GM23248 (cell line): ENCODE measurements at places on chromosomes 3 and 15. TPM values are rescaled to one million over a fixed set of nuclear protein-coding genes. Genes with fewer than 3 reads are reported as not detected.

DNA sequence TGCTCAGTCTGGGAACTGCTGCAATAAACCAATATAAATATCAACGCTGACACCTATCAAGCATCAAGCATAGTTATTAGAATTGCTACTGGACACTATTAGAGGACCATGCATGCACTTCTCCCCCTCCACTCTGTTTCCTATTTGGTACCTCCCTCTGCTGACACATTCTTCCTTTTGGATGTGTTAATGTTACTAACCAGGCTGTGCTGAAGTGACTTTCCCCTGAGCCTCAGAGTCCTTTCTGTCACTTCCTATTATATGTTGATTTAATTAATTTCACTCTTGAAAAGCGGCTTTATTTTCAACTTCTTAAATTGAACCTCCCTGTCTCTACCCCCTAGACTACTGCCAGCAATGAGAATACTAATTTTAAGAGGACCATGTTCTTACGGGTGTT is 379.1 kb downstream of the MCTP2 start:
- H3K27me3 ChIP-seq, result no peaks in the 10 kb centered on the region
- H3K4me3 ChIP-seq, result no peak overlapping the region
- H3K36me3 ChIP-seq, result no peaks in the 10 kb centered on the region
- no peak overlapping the region for H3K27ac ChIP-seq
- H3K4me1 ChIP-seq, result no peaks in the 10 kb centered on the region

GRCh38 chr3:11136116-11136515 is 18.2 kb upstream of the HRH1 start:
- H3K27me3 ChIP-seq, result no peaks in the 10 kb centered on the region
- H3K36me3 ChIP-seq, result no peaks in the 10 kb centered on the region
- peak overlapping the region; percentile 99 for H3K27ac ChIP-seq
- peaks cover 22% of the 10 kb centered on the region for H3K4me1 ChIP-seq

DNA sequence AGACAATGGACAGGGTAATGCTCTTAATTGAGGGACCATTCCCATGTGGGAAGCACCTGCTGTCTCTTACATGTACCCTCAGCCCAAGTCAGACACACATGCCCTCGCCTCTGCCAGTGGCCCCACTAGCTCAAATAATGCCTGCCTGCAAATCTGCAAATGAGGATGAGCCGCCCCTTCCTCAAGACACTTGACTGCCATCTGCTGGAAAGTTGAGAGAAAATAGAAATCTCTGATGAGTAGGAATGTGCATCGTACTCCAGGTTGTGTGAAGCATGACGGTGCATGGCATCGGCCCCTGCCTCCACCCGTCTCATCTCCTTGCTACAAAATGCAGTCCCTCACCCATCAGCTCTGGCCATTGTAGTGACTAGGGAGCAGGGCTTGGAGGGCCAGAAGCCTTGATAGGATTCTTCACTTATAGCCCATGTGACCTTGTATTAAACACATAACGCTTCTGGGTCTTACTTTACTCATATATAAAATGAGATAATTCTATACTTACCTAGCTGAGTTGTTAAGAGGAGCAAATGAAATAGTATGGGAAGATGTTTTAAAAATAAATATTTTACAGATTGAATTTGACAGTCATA is 6.3 kb upstream of the SCN5A start:
- no peak overlapping the region for H3K4me3 ChIP-seq
- DNase-seq, result peak; percentile 51
- peaks cover 55% of the 10 kb centered on the region for H3K27me3 ChIP-seq

- no peaks in the 10 kb centered on the region for H3K27me3 ChIP-seq
- H3K4me3 ChIP-seq, result no peak overlapping the region
- H3K27ac ChIP-seq, result no peak overlapping the region
- H3K4me1 ChIP-seq, result no peaks in the 10 kb centered on the region
These were observed 316.7 kb upstream of the RORA start for GRCh38 chr15:61545763-61546162.

DNA sequence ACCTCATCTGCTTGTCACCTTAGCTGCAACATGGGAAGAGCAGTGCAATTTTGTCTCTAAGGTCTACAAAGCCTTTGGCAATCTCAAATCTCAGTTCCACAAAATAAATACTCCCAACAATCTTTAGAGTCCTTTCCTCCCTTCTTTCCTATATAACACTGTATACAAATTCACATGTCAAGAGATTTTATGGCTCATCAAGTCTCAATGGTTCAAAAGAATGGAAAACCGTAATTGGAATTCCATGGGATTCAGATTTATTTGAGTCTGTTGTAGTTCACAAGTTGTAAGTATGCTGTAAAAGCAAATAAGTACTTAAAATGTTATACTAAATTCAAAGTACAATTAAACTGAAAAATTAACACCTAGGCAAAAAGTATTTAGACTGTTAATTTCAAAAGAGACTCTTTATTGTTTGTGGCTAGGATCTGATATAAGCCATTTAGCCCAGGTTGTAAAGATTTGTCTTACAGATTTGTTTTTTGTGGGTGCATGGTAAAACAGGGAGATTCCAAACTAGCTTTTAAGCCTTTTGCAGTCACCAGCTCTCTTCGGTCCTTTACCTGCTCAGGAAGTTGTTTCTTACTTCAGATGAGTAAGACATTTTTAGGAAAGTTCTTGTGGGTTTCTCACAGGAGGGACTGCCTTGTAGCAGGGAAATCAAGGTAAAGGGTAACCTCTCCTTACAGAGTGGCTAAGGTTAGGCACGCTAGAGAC is 50.1 kb downstream of the CMSS1 start:
- no peak overlapping the region for H3K4me3 ChIP-seq
- no peaks in the 10 kb centered on the region for H3K27me3 ChIP-seq
- peaks cover 45% of the 10 kb centered on the region for H3K36me3 ChIP-seq
- H3K4me1 ChIP-seq, result peaks cover 89% of the 10 kb centered on the region
- H3K27ac ChIP-seq, result peak overlapping the region; percentile 81

DNA sequence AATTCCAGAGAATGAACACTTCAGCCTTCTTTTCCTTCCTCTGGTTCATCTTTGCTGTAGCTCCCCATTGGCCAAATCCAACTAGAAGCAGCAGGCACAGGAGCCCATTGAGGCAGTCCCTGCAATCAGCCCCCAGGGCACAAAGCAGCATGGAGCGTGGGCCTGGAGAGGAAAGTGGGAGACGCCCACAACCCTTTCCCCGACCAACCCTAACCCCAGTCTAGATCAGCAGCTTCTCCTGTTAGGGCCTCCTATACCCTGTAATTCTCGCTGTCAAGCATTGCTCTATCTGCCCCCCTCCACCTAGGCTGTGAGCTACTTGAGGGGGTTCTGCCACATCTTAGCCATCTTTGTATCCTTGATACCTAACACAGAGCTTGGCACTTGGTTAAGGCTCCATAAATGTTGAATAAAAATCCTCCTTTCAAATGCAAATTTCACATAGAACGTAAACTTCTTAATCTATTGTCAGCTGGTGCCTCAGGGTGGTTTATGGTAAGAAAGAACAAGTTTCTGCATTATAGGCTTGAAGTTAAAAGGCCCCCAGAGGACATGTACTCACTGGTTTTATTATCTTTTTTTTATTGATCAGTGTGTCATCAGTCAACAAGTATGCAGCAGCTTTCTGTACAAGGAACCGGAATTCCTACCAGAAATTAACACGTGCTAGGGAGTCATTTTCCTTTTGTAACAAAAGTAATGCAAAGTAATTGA is 97.9 kb upstream of the PFN2 start:
- no peaks in the 10 kb centered on the region for H3K36me3 ChIP-seq
- peaks cover 8% of the 10 kb centered on the region for H3K4me1 ChIP-seq
- H3K27me3 ChIP-seq, result no peaks in the 10 kb centered on the region

DNA sequence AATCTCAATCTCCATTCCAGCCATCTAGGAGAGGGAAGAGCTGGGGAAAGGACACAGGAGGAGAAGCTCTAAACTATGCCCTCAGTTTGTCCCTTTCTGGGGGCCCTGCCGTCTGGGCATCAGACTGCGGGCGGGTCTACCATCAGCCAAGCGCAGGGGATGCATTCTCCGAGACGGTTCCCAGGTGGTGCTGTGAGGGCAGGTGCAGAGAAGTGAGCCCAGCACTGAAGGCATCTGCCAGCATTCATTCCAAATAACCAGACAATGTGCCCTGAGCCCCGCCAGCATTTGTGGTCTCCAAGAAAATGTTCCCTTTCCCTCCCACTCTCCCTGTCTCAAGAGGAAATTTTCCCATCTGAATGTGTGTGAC is 265.7 kb downstream of the XXYLT1 start:
- no peaks in the 10 kb centered on the region for H3K36me3 ChIP-seq
- no peak overlapping the region for H3K27ac ChIP-seq
- no peak overlapping the region for H3K4me3 ChIP-seq

GRCh38 chr3:4983739-4984510 is 4.7 kb downstream of the BHLHE40 start:
- H3K27me3 ChIP-seq, result no peaks in the 10 kb centered on the region
- H3K4me3 ChIP-seq, result peak overlapping the region; percentile 90
- H3K4me1 ChIP-seq, result peaks cover 51% of the 10 kb centered on the region

DNA sequence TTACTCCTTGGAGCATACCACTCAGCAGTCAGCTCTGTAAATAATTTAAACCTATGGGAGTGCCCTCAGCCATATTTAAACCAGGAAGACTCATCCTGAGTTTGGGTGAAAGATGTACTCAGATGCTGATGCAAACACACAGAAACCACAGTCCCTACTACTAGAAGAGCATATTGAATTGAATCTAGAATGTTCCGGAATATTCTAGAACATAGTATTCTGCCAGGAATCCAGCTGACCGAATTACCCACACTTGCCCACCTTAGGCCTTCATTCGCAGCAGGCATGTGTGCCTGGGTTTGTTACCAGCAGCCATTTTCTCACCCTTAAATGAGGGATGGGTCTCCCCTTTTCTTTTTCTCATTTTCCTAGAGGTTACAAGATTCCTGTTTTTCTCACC is 202.4 kb upstream of the ICE2 start:
- peak; percentile 10 for DNase-seq
- no peaks in the 10 kb centered on the region for H3K27me3 ChIP-seq
- H3K27ac ChIP-seq, result no peak overlapping the region

- peak; percentile 49 for DNase-seq
- no peak overlapping the region for H3K4me3 ChIP-seq
- no peaks in the 10 kb centered on the region for H3K36me3 ChIP-seq
- no peaks in the 10 kb centered on the region for H3K27me3 ChIP-seq
These were observed 132.4 kb upstream of the PLXNA1 start for GRCh38 chr3:126850370-126851085.

GRCh38 chr3:37375184-37376127 is 201.1 kb upstream of the LRRFIP2 start:
- H3K4me1 ChIP-seq, result no peaks in the 10 kb centered on the region
- H3K4me3 ChIP-seq, result no peak overlapping the region
- H3K27me3 ChIP-seq, result no peaks in the 10 kb centered on the region
- peaks cover 5% of the 10 kb centered on the region; the same call in 1 of the 2 replicates for H3K36me3 ChIP-seq

GRCh38 chr3:43676441-43676840 is 14.3 kb upstream of the ABHD5 start:
- no peaks in the 10 kb centered on the region for H3K4me1 ChIP-seq
- H3K36me3 ChIP-seq, result no peaks in the 10 kb centered on the region
- no peak overlapping the region for H3K4me3 ChIP-seq
- no peaks in the 10 kb centered on the region for H3K27me3 ChIP-seq
- H3K27ac ChIP-seq, result no peak overlapping the region
- DNase-seq, result no peak

GRCh38 chr15:63385911-63386531 is 4.4 kb upstream of the CA12 start:
- no peak overlapping the region for H3K4me3 ChIP-seq
- no peaks in the 10 kb centered on the region for H3K27me3 ChIP-seq
- peaks cover 6% of the 10 kb centered on the region; the same call in 1 of the 2 replicates for H3K4me1 ChIP-seq
- H3K27ac ChIP-seq, result no peak overlapping the region

DNA sequence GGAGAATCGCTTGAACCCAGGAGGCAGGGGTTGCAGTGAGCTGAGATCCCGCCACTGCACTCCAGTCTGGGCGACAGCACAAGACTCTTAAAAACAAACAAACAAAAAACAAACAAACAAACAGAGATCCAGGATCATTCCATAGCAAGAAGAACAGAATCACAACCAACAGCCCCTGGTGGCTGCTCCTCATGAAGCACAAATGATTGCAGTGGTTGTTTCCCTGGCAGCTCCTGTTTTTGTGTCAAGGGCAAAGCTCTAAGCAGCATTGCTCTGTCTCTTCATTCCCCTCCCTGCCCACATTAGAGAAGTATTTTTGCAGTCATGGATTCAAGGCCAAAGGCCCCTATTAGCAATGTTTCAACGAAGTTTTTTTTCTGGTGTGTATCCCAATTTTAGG is 25.8 kb upstream of the BLM start:
- H3K4me3 ChIP-seq, result no peak overlapping the region
- no peaks in the 10 kb centered on the region for H3K36me3 ChIP-seq
- H3K4me1 ChIP-seq, result no peaks in the 10 kb centered on the region
- no peaks in the 10 kb centered on the region for H3K27me3 ChIP-seq
- peak; percentile 25 for DNase-seq

DNA sequence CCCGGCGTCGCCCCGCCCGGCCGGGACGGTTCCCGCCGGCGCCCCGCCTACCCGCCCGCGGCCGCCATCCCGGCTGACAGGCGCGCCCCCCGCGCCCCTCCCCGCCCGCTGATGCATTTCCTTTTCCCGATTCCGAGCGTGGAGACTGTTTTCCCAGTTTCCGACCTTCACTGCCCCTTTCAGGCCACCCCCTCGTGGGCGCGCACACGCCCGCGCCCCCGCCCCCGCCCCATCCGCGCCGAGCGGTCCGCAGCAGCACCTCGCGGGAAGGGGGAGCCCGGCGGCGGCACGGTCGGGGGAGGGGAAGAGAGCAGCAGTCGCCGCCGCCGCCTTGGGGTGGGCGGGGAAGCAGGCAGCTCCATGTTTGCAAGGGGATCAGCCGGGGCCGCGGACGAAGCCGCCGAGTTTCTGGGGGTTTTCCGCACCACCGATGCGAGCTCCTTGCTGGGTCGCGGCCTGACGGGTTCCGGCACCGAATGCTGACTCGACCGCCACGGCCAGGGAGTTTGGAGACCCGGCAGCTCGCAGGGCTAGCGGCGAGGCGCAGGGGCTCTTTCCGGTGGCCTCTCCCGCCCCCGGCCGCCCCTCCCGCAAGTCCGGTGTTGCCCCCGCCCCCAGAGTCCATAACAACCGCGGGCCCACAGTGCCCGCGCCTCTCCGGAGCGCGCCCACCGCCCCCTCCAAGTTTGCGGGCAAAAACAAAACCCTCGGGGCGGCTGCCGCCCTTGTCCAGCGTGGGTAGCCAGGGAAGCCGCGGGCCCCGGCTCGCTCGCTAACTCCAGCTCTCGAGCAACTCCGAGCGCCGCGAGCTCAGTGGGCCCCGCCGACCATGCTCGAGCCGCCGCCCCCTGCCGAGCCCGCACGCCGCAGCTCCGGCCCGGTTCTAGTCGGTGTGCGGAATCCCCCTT is 3.2 kb upstream of the SIN3A start:
- peak overlapping the region; percentile 91 for H3K27ac ChIP-seq
- peaks cover 23% of the 10 kb centered on the region for H3K4me1 ChIP-seq
- H3K4me3 ChIP-seq, result peak overlapping the region; percentile 93
- no peaks in the 10 kb centered on the region for H3K27me3 ChIP-seq
- peak; percentile 85 for DNase-seq

DNA sequence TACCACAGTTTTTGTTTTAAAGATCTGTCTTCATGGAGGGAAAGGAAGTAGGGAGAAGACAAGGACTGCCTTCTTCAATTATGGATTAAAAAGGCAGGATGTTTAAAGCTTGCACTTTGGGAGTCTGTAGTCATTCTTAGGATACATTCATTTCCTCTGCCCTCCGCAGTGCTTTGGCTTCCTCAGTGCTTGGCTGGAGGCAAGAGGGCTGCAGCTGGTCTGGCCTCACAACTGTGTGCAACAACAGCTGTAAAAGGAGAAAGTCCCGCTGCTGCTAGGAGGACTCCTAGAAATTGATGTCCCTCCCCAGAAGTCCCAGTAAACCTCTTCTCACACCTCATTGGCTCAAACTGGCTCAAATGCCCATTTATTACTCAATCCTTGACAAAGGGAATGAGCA is 54.4 kb upstream of the PPP2R3A start:
- H3K27me3 ChIP-seq, result no peaks in the 10 kb centered on the region
- no peaks in the 10 kb centered on the region for H3K4me1 ChIP-seq
- no peak overlapping the region for H3K4me3 ChIP-seq

The ACP3 gene
- 1.1 and 1.7 TPM in 2 replicates for polyA plus RNA-seq

The PPIP5K1 gene
- polyA plus RNA-seq, result 7.0 and 8.2 TPM in 2 replicates

The FBXW12 gene
- polyA plus RNA-seq, result not detected in 2 replicates

The C2CD4A gene
- polyA plus RNA-seq, result not detected in 2 replicates
